NCI-H446 treated with DMSO at 0.1 percent for 48 hours (cell line): ENCODE measurements at places on chromosomes 2 and 18.

- DNase-seq: no peak
These were observed 277.9 kb upstream of the GULP1 start for GRCh38 chr2:188013767-188014166.

DNA sequence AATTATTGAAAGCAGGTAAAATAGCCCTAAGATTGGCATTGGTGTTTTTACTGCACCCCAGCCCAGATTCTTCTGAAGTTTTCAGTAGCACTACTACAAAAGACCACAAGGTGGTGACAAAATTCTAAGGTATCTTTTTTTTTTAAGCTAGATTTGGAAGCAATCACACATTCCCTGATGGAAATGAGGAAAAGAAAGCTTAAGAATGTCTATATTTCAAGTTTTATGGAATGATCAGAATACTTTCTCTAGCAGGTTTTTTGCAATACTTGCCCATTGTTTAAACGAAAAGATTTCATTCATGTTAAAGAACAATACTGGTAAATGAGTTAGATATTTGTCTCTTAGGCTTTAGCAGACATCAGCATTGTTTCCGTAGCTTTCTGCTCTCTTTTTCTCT is 32.1 kb upstream of the ZNF638 start:
- DNase-seq: no peak

GRCh38 chr18:72799106-72799505 is 68.7 kb downstream of the NETO1 start:
- no peak for DNase-seq

- no peak for DNase-seq
These were observed 154.0 kb downstream of the CALCRL start for GRCh38 chr2:187294043-187294442.

DNA sequence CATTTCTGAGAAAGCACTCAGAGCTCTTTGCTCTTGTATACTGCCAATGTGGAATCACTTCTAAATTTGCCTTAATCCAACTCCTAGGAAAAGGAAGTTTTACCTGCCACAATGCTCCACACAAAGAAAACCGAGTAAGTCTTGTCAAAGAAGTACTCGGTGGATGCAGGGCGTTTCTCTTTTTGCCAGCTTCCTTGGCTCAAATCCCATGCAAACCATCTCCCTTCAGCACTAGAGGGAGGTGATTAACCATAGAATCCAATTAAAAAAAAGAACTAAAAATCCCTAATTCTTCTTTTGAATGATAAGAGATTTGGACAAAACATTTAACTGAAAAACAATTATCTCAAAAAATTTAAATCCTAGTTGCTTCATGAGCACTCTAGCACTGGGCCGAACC is 129.0 kb downstream of the RPRM start:
- DNase-seq: no peak
